Left ventricle myocardium inferior (tissue), 1 donor: ENCODE measurements at places on chromosomes 12 and 14. TPM values are rescaled to one million over a fixed set of nuclear protein-coding genes. Genes with fewer than 3 reads are reported as not detected.

CLEC6A gene
- total RNA-seq = not detected

CD163 gene
- total RNA-seq = 44.7 TPM

ERP27 gene
- total RNA-seq = 0.14 TPM

GPX2 gene
- not detected for total RNA-seq

KRT6C gene
- not detected for total RNA-seq
